ENCODE measurements at places on chromosomes 12 and 14.

DNA sequence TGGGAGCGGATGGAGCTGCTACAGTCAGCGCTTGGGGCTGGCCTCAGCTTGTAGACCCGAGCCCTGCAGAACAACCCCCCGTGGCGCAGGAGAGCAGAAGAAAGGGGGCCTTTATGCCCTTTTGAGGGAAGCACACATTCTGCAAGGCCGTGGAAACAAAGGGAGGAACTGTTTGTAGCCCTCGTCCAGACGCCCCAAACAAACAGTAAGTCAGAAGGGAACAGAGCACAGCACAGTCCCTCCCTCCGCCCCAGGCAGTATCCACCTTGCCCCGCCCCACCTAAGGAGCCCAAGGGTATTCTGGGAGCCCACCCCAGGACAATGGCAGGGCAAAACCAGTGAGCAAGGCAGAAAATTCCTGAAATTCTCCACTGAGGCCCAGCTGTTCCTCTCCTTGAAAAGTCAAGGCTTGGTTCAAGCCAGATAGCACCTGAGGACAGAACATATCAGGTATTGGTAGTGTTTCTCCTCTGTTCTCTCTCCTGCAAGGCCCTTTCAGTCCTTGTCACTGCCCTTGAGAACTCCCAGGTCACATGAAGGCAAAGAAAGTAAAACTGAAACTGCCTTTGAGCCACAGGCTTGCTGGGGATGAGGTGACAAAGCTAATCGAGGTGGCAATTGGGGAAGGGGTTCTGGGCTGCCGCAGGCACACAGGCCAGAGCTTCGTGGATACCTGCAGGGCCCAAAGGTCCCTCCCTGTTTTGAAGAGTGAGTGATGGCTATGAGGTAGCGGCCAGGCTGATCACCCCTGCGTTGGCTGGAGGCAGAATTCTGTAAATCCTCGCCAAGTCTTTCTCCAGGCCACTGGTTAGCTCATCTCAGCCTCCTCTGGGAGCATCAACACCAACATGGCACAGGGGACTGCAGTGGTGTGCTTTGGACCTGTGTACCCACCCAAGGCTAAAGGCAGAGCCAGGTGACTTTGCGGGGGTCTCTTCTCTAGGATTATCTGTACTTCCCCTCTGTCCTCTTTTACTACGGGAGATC, 499 bp downstream of the DGLUCY start:
- DNase-seq, result peak; percentile 60

GRCh38 chr14:52267501-52268278, at the start of gene PTGDR:
PTGDR (plus strand) TSS chr14:52267698; CDS start chr14:52267815, 117 bp downstream.
- DNase-seq, result no peak

GRCh38 chr14:99230208-99231151, 41.5 kb downstream of the BCL11B start:
- no peak for DNase-seq

GRCh38 chr12:46904406-46905238, 78.8 kb upstream of the SLC38A4 start:
- no peak for DNase-seq

GRCh38 chr12:5964913-5965900, 20.1 kb upstream of the ANO2 start:
- DNase-seq, result no peak

- no peak for DNase-seq
Measured at GRCh38 chr12:127628645-127629044, 638.3 kb upstream of the TMEM132C start.

DNA sequence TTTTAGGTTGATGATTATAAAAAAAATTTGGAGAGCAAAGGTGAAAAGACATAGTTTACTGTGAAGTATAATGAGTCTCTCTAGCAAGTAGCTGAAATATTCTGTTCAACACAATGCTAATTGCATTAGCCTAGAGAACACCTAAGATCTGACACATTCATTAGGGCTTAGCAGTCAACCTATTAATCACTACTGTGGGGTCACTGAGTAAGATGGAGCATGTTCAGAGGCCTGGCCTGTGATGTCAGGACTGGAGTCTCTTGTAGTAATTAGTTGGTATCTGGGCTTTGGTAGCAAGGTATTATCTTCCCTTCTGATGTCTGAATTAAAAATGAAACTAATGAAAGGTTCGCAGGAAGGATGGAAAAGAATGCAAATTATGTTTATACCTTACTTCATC, 112.7 kb downstream of the SLC16A7 start:
- no peak for DNase-seq

DNA sequence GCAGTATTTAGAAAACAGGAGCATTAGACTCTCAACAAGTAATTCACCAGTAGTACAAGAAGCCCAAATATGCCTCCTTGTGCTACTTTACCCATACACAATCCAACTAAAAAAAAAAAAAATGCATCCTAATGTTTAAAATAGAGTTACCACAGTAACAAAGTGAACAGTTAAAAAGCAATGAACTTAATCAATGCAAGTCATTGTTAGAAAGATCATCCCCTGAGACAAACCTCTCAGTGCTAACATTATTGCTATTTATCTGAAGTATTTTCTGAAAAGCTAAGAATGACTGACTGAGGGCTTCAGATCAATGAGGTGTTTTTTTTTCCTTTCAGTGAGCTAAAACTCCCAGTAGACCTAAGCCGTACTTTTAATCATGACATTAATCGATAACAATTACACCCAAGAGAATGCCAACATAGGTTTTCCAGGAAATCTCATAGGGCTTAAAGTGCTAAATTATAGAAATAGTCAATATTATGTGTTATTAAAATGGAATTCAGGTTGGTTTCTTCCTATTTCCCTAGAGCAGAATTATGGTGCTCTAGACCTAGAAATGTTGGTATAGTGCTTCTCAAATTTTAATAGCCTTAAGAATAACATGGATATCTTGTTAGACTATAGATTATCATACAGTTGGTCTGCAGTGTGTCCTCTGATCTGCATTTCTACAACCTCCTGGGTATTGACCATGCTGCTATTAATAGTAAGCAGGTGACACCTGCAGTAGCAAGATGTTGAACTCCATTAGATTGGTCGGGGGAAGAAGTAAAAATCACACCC, 123.0 kb downstream of the PRKD1 start:
- no peak for DNase-seq

DNA sequence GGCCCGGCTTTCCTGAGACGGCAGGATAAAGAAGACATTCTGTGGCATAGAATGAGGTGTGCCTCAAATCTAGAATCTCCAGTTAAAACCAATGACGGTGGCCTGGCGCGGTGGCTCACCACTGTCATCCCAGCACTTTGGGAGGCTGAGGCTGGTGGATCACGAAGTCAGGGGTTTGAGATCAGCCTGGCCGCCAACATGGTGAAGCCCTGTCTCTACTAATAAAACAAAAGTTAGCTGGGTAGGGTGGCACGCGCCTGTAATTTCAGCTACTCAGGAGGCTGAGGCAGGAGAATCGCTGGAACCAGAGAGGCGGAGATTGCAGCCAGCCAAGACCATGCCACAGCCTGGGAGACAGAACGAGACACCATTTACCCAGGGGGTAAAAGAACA, 193.6 kb downstream of the ALG10 start:
- no peak for DNase-seq

GRCh38 chr14:104171029-104171697, 32.8 kb downstream of the KIF26A start:
- DNase-seq, result no peak
